ELF-1 (cell line): ENCODE measurements at places on chromosomes 7 and 10.

- no peak for DNase-seq
Measured at GRCh38 chr10:47137311-47137851, 162.6 kb upstream of the GDF10 start.

- DNase-seq: peak; percentile 82
Measured at GRCh38 chr10:29119374-29119773, 169.5 kb upstream of the LYZL1 start.

DNA sequence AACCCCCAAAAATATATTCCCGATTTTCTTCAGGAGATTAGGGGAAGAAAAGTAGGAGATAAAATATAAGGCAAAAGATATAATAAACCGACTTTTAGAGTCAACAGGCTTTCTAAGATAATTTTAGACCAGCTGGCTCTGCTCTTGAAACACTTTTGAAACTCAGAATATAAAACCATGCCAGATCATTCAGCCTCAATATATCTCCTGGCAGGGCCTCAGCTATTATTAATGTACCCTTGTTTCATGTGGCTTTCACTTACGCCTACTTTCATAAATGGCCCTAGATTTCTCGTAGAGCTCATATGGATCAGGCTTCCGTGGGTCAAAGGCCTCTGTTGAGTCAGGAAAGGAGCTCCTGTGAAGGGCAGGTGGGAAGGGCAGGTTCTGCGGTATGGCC, 396.0 kb downstream of the PHTF2 start:
- DNase-seq: no peak

DNA sequence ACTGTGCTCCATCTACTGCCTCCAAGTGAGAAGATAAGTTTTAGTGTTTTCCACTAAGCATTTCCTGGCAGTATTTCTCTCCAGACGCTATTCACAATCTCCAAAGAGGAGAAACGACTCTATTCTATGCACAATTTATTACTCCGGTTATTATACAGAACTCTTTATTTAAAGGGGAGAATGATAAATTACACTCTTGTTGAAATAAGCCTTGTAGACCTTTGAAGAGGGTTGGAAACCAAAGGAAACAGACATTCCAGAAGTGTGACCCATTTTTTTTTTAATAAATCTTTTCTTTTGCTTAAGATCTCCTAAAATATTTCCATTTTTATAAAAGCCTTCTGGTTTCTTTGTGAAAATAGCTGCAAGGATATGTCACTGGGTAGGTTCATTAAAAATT, 76.1 kb upstream of the HDAC9 start:
- no peak for DNase-seq

GRCh38 chr7:140635345-140635744, 5.3 kb downstream of the DENND2A start:
- DNase-seq: peak; percentile 35

DNA sequence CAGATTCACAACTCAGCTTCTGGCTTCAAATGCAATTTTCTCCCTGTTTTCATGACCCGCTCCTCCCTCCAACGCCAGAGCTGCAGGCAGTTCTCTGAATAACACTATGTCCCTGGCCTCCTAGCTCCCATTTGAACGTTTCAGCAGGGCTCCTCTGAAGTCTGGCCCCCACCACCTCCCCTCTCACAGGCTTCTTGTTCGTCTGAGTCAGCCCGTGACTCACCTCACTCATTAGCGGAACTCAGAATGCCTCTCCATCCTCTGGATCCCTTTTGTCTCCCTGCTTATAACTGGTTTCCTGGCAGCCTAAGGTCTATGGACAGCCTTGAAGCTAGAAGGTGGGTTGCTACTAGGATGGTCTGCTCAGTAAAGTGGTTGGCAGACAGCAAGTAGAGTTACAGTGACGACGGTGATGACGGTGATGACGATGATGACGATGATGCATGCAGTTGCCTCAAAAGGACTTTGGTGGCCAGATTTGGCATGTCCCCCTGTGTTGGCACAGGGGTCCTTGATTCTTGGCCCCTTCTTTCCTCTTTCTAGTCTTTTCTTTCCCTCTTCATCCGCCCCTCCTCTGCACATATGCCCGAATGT, 83.3 kb upstream of the MKLN1 start:
- DNase-seq: peak; percentile 80

- DNase-seq: no peak
Measured at GRCh38 chr10:131812736-131813604, 87.8 kb upstream of the PPP2R2D start.

GRCh38 chr10:47269294-47269693, 30.7 kb upstream of the GDF10 start:
- DNase-seq: no peak

DNA sequence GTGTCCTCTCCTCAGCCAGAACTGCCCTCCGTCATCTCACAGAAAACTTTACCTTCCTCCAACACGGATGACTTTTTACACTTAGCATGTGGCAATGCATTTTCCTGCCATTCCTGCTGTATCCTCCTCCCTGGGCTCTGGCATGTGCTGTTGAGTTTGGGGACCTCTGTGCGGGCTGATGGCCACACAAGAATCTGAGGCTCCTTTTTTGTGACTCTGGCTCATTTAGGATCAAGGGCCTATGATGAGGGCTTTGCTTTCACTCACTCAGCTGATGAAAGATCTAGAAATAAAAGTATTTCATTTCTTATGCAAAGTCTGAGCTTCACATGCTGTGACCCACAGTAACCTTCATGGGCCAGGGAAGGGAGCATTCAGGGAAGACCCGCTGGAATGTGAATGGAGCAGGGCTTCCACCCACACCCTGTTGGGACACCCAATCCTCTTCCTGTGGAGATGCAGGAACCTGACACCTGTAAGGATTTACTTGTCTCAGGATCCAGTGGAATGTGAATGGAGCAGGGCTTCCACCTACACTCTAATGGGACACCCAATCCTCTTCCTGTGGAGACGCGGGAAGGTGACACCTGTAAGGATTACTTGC, 500.3 kb upstream of the MKI67 start:
- peak; percentile 47 for DNase-seq

DNA sequence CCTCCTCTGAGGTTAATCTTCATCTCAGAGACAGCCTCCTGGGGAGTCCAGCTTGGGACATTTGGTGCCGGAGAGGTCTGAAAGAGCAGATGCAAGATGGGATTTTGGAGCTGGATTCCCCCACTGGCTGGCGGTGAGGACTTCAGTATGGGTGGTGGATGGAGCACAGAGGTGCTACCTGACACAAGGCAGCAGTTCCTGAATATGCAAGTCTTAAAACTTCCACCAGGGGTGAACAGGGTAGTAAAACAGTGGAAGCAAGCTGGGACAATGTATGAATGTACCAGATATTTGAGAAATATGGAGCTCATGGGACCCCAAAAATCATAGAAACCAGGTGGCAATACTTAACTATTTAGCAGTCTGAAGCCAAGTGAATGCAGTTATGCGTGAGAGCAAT, 4.8 kb upstream of the TAF3 start:
- no peak for DNase-seq

GRCh38 chr7:13826752-13827151, 162.7 kb downstream of the ETV1 start:
- no peak for DNase-seq

- DNase-seq: no peak
Measured at GRCh38 chr10:8758029-8758428, 703.5 kb downstream of the GATA3 start.

DNA sequence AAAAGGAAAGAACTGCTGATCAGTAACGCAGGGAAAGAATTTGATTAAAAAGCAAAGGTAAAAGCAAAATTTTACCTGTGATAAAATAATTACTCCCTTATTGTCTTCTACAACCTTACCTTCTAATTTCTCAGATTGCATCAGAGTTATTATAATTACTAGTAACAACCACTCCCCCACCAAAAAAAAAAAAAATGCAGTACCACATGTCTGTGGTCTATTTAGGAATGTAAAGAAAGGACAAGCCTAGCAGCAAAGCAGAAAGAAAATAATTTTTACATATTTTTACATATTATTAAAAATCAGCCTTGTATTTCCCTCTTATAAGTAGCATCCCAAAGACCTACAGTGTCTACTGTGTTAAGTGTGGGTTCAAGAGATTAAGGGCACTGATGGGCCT, 430.4 kb downstream of the TFEC start:
- no peak for DNase-seq

DNA sequence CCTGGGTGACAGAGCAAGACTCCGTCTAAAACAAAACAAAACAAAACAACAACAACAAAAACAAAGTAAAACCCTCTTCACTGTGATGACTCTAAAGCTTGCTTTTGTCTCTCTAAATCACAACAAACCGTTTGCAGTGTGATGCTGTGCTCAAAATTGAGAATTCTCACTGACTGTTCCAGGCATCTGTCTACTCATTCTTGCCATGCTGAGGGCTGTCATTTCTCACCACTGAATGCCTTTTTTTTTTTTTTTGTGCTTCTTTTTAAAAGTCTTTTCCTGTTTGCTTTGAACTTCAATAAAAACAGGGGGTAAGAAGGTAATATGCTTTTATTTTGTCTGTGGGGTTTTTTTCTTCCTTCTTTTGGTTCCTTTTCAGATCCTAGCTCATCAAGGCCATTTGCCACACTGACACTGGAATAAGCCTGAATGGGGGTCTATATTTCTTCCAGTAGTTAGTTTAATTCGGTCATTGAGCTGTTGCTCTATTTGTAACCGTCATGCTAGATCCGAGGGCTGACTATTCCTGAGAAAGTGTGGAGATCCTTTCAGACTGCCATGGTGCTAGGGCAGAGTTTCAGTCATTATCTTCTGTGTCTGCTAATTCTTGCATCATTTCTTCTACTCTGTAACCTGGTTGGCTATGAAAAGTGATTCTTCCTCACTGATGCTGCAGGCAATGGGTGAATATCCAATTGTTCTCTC, 10.6 kb downstream of the FAS start:
- DNase-seq: no peak

DNA sequence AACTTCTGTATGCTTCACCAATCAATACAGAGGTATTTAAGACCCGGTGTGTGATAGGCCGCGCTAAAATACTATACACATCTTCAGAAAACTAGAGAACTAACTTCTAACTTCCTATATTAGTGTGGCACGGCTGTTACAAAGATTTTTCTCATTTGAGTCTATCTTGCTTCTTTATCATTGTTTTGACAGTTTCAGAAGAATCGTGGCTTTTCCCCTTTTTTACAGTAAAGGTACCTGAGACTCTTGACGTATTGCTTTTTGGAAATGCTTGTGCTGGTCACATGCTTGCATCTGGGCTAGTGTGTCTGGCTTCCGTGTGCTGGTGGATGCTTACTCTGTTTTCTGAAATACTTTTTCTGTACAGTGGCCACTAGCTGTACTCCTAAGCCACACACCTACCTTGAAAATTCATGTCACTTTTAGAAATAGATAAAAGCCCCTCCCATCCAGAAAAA, 12.7 kb downstream of the IKZF1 start:
- no peak for DNase-seq

DNA sequence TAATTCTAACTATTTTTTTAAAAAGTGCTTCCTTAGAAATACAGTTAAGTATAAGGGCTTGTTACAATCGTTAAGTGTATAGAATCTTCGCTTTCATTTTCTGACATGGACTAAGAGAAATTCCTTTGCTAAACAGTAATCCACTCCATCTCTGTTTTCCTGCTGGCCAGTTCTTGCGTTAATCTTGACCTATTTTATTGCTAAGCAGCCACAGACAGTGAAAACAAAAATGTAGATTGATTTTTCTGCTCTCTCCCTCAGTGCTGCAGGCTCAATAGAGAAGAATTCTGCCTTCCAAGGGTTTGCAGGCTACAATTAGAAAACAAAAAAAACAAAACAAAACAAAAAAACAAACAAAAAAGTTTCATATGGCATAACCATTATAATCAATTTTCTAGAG, 310.4 kb upstream of the ADARB2 start:
- DNase-seq: no peak

- DNase-seq: no peak
Measured at GRCh38 chr10:344582-345200, 209.4 kb downstream of the ZMYND11 start.

- no peak for DNase-seq
Measured at GRCh38 chr7:129917934-129918333, 34.8 kb downstream of the UBE2H start.

- no peak for DNase-seq
Measured at GRCh38 chr7:28355635-28356319, 56.5 kb upstream of the CREB5 start.

- DNase-seq: no peak
Measured at GRCh38 chr10:101438881-101439391, 85.0 kb downstream of the BTRC start.
